Articular chondrocyte of knee joint (primary cell): ENCODE measurements at places on chromosomes 6 and 20. TPM values are rescaled to one million over a fixed set of nuclear protein-coding genes. Genes with fewer than 3 reads are reported as not detected.

The TPMT gene
- total RNA-seq, result 20.1 and 20.4 TPM in 2 replicates

The CDH22 gene
- not detected in 2 replicates for total RNA-seq

The TASP1 gene
- total RNA-seq, result 27.0 and 27.4 TPM in 2 replicates

The ZSWIM3 gene
- total RNA-seq, result 7.2 and 9.6 TPM in 2 replicates

The COX7A2 gene
- 106 and 170 TPM in 2 replicates for total RNA-seq

The MEP1A gene
- not detected in 2 replicates for total RNA-seq

The CNR1 gene
- under 0.01 and 0.11 TPM in 2 replicates for total RNA-seq

The DLL1 gene
- 0.32 and 1.0 TPM in 2 replicates for total RNA-seq

The PACRG gene
- 0.26 TPM in 1 of 2 replicates, not detected in the other for total RNA-seq

The UST gene
- total RNA-seq, result 24.7 and 33.0 TPM in 2 replicates

The ID1 gene
- total RNA-seq, result 154 and 364 TPM in 2 replicates

The BPI gene
- not detected in 2 replicates for total RNA-seq

The KIF13A gene
- total RNA-seq, result 81.5 and 108 TPM in 2 replicates

The KIF25 gene
- not detected in 2 replicates for total RNA-seq

The LRRC73 gene
- total RNA-seq, result 0.32 and 0.39 TPM in 2 replicates

The LTB gene
- not detected in 2 replicates for total RNA-seq

The TGM3 gene
- 0.39 and 0.43 TPM in 2 replicates for total RNA-seq

The WDR46 gene
- 60.0 and 62.0 TPM in 2 replicates for total RNA-seq

The LY6G6C gene
- not detected in 2 replicates for total RNA-seq

The GNMT gene
- total RNA-seq, result 0.11 TPM in 1 of 2 replicates, not detected in the other

The LPA gene
- not detected in 2 replicates for total RNA-seq

The TUBB2B gene
- total RNA-seq, result 11.5 and 31.1 TPM in 2 replicates
